HFF-Myc (cell line): ENCODE measurements at places on chromosomes 7 and 10.
A peak's percentile ranks its signal among the peaks of the same experiment; 100 is the strongest.

DNA sequence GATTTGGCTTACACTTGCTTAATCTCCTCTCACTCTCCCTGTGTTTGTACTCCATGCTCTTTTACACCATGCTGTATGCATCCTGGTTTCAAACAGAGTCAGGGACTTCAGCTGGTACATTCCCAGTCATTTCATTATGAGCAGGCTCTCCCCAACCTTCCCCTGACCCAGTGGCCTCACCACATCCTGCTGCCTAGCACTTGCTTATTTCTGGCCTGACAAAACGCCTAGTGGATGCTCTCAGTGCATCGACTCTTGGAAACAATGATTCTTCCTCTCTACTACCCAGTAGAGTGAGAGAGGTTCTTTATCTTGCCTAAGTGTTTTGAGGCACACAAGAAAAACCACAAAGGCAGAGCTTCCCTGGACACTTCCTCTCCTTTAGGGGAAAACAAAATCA is 63.4 kb downstream of the CAV1 start:
- peak; percentile 73 for DNase-seq

DNA sequence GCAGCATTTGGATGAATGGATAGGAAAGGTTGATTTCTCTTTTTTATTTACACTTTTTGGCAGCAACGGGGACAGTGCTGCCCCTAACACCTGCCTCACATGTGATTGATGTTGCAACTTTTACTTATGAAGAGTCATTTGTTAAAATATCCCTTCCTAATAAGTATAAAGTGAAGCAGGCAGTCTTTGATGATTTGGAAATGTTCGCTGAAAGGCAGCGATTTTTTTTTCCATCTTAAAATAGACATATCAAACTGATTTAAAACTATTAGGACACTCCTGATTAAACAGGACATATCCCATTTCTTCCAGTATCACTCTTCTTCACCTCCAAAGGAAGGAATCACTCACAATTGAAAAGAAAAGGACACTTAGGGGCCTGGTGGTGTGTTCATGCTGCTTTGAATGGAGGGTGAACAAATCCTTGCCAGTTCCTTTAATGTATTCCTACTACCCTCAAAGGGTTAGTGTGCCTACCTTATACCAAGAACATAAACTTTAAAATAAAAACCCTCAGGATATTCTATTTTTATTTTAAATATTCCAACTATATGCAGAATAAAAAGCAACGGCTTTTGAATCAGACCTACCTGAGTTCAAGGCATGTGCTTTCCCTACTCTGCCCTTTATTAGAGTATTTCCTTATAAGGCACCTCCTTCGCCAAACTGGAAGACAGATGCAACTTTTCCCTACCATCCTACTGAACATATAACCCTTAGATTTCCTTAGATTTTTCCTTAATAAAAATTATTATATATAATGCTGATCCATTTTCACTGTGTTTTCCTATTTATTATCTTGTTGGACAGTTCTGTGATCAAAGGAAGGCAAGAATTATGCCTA is 1.1 kb downstream of the ADK start:
- DNase-seq = no peak

GRCh38 chr7:22860784-22861482 is 38.3 kb upstream of the TOMM7 start:
- DNase-seq = no peak

DNA sequence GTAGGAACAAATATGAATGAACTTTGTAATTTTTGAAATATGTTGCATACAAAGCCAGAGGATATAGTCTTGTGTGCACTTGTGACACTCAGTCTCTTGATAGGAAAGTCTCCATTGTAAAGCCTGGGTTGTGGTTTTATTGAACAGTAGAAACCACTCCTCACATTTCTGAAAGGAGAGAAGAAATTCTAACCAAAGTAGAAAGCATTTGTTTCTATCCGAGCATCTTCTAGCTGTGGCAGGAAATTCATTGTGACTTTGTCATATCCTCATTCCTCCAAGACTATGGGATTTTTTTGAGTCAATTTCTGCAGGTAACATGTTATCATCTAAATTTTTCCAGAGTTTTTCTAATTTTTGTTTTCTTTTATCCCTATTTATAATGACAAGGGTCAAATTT is 55.5 kb upstream of the NCF1 start:
- DNase-seq = no peak

GRCh38 chr10:46028584-46029460 is 1.6 kb downstream of the NCOA4 start:
- peak; percentile 42 for DNase-seq

GRCh38 chr10:67788028-67788886 is 49.7 kb downstream of the DNAJC12 start:
- DNase-seq = peak; percentile 5

GRCh38 chr7:64999165-65000004 is 7.1 kb downstream of the ERV3-1 start:
- DNase-seq = no peak

- DNase-seq = no peak
Observed at GRCh38 chr7:106954840-106955239, 89.7 kb upstream of the PRKAR2B start.

DNA sequence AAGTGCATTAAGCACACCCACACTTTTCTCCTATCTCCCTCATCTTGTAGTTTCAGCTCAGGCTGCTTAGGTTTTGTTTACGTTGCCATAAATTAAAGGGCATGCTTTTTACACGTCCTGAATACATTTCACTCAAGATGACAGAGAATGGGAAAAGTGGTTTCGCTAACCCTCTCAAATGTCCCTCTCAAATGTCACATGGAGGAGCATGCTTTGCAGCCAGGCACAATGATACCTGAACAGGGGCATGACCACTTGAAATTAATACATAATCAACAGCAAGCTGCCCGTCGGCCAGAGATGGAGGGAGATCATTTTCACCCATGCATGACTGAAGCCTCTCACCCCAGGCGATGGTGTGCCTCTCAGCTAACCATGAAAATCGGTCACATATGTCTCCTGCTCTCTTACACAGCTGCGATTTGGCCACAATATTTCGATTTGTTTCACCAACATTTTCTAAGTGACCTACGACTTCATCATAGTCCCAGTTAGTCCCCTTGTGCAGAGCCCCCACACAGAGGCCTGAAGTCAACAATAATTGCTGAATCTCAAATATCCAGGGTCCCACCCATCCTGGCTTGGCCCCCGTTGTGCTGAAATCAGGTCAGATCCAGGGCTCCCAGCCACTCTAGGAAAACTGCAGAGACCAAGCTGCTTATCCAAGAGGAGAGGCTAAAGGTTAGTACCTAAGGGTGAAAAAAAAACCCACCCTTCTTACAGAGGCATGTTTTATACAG is 373.9 kb upstream of the NFE2L3 start:
- DNase-seq = no peak

GRCh38 chr10:14137391-14137790 is 193.3 kb downstream of the FRMD4A start:
- no peak for DNase-seq

DNA sequence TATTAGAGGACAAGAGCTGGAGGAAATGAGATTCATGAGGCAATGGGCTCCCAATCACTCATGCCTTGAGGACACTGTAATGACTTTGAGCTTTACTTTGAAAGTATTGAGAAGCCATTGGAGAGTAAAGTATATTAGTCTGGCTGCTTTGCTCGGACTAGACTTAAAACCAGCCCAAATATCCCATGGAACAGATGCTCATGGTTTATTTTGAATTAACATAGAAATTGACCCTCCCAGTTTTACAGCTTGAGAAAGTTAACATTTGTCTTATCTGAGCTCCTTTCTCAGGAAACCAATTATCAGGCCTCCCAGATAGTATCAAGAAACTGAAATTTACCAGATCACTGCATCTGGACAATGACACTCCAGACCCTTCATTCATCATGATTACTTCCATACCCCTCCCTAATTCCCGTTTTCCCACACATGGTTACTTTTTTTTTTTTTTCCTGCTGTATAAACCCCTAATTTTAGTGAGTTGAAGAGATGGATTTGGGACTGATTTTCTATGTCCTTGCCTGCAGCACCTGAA is 270.8 kb upstream of the SMIM30 start:
- DNase-seq = no peak

GRCh38 chr7:65966146-65966545 is 15.9 kb downstream of the GUSB start:
- DNase-seq = no peak

DNA sequence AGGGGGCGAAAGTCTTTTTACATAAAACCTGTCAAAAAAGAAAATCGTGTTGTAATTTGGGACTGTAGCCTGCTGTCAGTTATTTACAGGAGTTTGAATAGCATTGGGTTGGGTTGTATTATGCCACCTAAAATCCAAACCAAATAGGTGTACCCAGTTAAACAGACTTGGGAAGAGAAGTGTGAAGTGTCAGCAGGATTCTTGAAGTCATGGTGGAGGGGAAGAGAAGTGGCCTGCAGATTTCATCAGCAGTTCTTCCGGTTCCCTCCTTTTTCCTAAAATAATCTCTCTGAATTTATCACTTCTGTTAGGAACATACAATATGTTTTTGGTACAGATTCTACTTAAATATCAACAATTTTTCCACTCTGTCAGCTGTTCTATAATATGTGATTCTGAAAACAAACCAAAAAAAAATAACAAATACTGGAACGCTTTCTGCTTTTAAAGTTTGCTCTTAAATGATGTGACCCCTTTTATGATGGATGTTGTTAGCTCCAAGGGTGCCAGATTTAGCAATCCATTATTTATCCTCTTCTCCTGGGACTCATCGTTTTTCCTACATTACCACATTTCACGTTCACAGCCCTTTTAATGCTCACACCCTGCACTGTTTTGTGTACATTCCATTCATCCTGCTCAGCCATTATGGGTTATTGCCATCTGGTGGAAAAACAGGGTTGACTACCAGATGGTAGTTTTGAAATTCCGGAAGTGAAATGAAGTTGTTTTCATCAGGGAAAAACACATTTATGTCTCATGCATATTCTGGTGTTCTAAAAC is 18.7 kb upstream of the ARHGAP12 start:
- peak; percentile 94 for DNase-seq

DNA sequence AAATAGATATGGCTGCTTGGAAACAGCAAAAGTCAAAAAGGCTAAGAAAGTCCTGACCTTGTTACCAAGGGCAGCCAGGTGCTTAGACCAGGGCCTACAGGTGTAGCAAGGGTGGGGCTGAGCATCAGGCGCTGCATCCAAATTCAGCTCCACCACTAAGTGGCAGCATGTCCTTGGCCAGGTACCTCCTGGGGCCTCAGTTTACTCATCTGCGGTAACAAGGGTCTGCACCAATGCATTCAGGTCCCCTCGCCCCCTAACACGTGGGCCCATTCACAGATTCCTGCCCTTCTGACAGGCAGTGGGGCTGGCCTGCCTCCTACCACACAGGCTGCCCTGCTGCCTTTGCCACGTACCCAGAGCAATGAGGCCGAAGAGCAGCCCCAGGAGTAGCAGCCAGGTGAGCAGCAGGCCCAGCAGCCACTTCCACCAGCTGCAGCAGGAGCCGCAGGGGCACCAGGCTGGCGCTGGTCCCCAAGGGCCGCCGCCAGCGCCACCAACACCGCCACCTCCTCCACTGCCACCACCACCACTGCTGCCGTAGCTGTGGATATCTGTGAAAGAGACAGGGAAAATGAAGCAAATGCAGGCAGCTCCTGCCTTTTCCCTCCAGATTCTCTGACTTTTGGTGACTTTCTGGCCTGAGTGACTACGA is 28.9 kb downstream of the COL17A1 start:
- no peak for DNase-seq

DNA sequence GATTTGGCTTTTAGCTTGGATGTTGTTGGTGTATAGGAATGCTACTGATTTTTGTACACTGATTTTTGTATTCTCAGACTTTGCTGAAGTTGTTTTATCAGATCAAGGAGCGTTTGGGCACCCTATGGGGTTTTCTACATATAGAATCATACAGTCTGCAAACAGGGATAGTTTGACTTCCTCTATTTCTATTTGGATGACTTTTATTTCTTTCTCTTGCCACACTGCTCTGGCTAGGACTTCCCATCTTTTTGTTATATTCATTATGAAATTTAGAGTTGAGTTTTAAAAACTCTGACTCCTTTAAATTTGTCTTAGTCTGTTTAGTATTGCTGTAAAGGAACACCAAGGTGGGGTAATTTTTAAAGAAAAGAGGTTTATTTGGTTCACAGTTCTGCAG is 4.7 kb downstream of the ZNF786 start:
- DNase-seq = no peak

- DNase-seq = no peak
Observed at GRCh38 chr7:30831936-30832335, 60.7 kb downstream of the MINDY4 start.

DNA sequence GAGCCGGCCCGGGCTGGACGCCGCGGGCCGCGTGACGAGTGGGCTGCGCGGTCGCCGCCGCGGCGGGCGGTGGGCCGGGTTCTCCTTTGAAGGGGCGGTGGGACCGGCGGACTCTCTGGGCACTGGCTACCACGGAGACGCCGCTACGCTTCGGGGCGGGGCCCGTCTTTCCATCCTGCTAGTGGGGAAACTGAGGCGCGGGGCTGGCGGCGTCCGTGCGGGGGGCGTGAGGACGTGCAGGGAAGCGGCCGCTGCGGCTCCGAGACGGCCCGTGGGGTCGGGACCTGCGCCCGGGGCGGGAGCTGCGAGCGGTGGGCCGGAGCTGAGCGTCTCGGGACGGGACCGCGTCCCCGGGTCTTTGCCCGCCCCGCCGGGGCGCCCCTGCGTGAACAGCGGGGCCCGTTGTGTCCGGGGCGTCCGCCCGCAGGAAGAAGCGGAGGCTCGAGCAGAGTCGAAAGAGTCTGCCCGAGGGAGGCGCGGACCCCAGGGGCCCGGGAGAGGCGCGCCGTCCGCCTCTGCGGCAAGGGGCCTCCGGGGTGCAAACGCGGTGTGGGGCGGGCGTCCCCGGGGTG is 548 bp upstream of the BNIP3 start:
- DNase-seq = no peak

DNA sequence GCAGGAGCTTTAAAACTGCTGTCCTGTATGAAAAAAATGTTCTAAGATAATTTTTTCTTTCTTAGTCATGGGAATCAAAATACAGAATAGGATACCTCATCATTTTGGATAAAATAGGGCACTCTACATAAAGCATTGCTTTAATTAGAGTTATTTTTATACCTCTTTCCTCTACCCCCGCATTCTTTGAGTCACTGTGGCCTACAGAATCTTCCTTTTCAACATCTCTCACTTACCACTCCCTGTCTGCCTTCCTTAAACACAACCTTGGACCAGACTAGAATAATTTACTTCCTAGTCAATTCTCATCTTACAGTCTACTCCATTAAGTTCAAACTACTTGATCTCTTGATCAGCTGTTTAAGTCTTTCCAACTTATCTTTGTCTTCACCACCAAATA is 462.3 kb downstream of the PHTF2 start:
- DNase-seq = no peak

- DNase-seq = no peak
Observed at GRCh38 chr10:94487575-94487974, 58.0 kb upstream of the HELLS start.
